ENCODE measurements at places on chromosomes 2 and 18.
A peak's percentile ranks its signal among the peaks of the same experiment; 100 is the strongest.

GRCh38 chr2:177392373-177393202 is at the start of gene AGPS:
Gene AGPS, plus strand, starts transcription at chr2:177392773. Its CDS starts 17 bp downstream, at chr2:177392790.
- peak; percentile 63 for DNase-seq

- no peak for DNase-seq
Observed at GRCh38 chr18:13548106-13548819, 178.1 kb downstream of the FAM210A start.

GRCh38 chr2:58521803-58522554 is 280.9 kb upstream of the FANCL start:
- no peak for DNase-seq

DNA sequence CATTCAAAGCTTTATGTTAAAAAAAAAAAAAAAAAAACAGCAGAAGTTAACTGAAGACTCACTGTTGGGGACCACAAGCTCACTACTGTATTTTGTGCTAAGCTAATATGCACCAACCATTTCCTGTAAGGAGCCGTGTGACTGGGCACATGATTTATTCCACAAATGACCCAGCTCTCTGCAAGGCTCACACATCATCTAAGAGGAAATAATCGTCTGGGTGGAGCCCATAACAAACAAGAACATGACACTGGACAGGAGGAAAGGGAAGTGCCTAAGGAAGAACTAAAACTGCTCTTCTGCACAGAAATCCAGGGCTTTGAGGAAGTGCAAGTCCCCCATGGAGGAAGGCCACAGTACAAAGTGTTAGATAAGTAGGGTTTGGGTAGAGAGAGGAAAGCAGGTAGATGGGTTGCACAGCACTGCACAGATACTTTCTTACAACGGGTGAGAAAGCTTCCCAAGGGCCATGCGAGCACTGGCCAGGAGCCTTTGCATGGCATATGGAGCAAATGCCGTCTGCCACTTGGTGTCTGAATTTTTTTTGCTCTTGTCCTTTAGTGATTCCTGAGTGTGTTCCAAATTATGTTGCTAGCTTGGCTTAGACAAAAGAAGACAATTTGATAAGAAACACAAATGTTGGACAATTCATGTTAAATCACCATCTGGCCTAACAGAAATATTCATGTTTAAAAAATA is 24.4 kb downstream of the NFE2L2 start:
- DNase-seq: peak; percentile 87

DNA sequence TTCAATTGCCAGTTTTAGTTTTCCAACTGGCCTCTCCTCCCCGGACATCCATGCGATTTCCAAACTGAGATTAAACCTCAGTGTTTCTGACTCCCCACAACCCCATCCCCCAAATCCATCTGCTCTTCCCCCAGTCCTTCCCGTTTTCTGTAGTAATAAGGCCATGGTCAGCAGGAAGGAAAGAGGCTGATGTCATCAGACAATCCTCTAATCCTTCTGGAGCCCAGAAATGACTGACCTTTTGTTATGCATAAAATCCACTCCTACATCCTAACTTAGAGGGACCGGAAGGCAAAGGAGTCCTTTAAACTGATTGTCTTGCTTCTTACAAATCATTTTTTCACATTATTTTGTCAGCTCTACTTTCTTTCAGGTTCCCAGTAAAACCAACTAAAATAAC is 155.8 kb downstream of the INO80D start:
- peak; percentile 91 for DNase-seq

DNA sequence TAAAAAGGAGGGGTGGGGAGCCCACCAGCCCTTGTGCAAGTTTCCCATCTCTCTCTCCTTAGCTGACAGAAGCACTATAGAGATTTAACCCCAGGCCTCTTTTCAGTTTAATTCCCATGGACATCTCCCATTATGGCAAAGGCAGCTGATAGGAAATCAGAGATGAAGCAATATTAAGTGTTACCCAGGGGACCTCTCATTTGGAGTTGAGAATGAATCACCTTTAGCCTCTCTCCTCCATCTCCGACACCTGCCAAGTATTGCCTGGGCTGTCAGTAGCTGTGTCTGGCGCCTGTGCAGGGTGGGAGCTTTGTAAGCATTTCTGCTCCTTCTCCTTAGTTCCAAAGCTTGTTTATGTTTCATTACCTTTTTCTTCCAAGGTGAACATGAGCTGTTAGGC is 109.0 kb downstream of the AQP4 start:
- DNase-seq: no peak

DNA sequence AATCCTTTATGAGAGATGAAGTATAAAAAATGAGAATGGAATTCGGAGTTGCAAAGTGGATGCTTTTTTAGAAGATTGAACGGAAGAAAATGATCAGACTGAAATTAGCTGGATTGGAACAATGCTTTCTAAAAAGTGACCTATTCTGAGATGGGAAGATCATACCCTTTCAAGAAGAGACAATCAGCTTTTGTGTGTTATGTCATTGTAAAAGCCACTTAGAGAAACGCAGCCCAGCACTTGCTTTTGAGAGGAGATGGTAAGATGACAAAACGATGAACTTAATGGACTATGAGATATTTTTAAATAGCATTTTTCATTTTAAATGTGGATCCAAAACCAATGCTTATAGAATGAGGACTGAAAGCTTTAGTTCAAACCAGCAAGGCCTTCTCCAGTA is 871.4 kb upstream of the KLHL29 start:
- DNase-seq: no peak

GRCh38 chr18:51447351-51448342 is 250.2 kb upstream of the MEX3C start:
- DNase-seq: no peak

- DNase-seq: no peak
Observed at GRCh38 chr2:36369716-36370115, 14.1 kb downstream of the CRIM1 start.

GRCh38 chr2:210128961-210129360 is 42.2 kb downstream of the KANSL1L start:
- DNase-seq: no peak

DNA sequence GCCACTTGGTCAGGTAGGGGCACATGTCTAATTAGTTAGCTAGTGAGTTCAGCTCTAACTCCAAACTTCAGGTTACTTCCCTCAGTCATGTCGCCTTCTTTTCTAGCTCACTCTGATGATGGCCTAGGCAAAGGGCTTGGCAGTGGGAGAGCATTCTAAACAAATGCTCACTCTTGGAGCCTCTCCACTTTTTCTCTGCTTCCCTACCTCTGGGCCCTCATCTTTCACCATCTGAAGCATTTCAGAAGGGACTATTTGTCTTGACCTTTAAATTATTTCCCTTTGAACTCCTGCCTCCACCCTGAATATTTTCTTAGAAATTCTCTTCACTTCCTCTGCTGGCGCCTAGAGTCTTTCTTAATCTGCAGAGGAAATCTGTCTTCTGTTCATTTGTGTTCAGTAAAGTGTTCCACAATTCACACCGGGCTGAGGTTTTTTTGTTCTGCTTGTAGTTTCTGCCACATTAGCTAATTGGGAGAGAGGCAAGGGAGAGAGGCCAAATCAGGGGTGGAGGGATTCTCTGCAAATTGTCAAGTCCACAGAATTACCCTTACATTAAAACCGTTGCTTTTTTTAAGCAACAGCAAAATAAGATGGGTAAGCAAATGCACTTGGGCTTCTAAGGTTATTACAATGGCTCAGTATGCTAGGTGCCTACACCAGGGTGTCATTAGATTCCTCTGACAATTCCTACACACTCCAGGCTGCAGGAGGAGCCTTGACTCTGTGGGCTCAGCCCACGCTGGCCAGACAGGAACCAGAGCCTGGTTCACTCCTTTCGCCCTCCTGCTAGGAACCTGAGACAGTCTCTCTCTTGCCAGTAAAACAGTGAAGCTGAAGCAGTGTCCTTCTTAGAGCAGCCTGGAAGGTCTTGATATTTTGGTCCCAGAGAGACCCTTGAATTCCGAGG is 5.5 kb downstream of the MSGN1 start:
- DNase-seq: no peak

GRCh38 chr2:189527041-189527750 is 53.4 kb downstream of the SLC40A1 start:
- no peak for DNase-seq

- DNase-seq: no peak
Observed at GRCh38 chr18:78996741-78997490, 17.3 kb downstream of the SALL3 start.

DNA sequence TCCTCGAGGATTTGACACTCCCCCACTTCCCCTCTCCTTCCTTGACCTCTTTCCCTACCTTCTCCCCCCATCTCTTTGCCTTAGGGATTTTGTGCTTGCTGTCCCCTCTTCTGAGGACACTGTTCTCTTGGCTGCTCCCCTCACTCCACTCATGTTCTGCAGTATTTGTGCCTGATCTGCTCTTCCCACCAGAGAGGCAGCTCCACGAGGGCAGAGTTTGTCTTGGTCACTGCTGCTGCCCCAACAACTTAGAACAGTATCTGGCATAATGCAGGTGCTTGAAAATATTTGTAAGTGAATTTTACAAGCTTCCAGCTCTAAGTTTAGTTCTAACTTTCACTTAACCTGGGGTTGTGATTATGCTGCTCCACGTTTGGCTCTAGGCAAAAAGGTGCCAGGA is 10.0 kb upstream of the WIPF1 start:
- no peak for DNase-seq

DNA sequence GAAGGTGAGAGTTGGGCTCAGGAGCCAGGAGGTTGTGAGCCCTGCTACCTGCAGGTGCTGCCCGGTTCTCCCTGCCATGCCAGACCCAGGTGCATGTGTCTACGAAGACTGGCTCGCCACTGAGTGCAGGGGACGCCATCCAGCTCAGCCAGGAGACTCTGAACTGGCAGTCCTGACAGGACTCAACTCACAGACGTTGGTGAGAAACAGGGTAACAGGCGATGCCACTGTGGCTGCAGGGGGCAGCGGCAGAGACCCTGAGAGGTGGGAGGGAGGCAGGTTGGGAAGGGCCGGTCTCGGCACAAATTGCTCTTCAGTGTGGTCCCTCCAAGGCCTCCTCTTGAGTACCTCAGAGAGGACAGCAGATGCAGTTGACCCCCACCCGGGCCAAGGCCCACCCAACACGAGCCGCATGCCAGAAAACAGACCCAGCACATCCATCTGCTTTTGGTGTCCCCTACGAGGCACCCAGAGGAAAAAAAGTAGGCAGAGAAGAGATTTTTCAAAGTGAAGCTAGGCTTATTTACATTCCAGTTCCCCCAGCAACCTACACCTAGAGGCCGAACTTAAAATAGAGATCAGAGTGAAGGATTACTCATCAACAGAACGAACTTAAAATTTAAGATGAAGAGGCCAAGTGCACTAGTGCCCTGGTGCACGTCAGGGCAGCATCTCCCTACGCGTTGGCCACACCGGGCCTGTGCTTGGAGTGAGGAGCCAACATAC is 184.8 kb downstream of the SEPTIN10 start:
- no peak for DNase-seq

GRCh38 chr2:172430027-172430426 is 2.6 kb downstream of the ITGA6 start:
- no peak for DNase-seq

DNA sequence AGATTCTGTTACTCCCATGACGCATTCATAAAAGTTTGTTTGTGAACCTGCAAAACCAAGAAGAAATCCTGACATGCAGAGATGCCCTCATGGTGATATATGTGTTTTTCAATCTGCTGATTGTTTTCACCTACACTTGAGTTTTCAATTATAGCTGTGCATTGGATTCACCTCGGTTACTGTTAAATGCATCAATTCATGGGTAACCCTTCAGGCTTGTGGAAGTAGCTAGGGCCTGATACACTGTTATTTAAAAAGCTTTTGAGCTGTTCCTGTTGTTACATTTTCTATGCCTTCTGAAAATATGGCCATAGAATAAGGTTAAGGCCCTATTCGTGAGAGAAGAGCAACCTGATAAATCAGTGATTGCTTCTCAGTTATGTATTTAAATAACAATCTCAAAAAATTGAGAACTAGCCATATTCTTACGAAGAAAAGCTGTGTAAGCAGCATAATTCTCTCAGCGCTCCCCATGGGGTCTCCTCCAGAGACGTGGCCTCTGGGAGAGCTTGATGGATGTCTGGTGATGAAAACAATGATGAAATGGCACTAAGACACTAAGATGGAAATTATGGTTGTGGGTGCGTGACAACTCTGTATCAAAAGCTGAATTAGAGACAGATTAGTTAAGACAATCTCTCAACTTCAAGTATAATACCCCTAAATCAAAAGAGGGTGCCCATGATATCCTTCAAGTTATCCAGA is 60.5 kb downstream of the RIT2 start:
- no peak for DNase-seq

DNA sequence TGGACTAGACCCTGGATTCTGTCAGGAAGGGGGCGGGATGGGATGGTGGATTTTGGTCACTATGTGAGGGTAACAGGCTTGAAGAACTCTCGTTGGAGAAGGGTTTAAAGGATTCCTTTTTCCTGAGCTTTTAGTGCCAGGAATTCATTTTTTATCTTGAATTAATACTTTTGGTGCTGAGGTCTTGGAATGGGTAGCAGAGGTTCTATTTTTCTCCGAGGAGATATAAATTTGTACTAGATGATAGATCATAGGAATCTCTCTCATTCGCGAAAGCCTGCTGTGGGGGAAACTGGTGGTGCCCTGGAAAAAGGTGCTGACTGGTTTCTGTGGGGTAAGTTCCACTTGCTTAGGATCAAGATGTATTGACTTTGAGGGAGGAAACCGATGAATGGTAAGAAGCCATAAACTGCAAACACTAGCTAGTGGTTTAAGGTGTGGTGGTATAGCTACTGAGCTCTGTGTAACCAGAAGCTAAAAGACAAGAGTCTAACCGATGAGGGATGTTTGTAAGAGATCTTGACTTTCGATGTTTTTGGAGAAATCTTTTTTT is 706 bp downstream of the AGPS start:
- DNase-seq: no peak

DNA sequence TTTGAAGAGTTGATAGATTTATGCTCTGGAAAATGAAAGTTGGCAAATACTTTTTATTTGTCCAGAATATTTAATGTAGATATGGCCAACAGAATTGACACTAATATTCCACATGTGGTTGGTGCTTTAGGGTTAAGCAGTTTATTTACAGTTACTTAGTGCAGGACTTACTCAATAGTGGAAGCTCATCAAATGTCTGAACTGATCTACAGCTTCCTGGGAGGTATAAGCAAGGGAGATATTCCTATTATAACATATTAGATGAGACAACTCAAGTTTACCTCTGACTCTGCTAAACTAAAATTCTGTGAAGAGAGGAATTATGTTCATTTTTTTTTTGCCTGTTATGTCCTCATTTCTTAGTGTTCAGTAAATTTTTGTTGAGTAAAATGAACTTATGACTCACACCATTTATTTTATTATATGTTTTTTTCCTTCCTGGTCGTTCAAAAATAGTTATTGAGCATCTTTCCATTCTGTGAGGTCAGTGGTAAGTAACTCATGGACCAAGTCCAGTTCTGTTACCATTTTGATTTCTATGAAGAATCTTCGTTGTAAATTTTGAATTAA is 13.6 kb downstream of the ABI2 start:
- no peak for DNase-seq

DNA sequence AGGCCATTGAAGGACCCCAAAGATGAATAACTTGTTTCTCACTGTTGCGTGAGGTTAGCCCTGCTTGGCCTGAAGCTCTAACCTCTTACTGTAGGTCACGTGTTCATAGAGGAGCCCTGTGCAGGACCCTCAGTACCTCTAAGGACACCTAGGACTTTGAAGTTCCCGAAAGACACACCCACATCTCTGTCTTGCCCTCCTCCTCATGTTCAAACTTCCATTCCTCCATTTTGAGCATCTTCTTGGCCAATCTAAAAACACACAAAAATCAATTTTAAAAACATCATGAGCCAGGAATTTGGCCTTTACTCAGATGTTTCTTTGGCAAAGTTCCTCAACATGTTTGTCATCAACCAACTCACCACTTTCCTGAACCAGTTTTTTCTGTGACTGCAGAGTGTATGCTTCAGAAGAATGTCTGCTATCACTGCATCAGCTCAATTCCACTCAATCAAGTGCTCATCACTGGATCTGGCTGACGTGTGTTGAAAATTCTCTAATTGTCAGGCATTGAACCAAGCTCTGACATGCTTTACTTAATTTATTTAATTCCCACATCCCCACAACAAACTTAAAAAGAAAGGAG is 101.6 kb downstream of the AP1S3 start:
- peak; percentile 54 for DNase-seq

Data from kidney capillary endothelial cell (primary cell).